ENCODE measurements at places on chromosomes 2 and 18.

DNA sequence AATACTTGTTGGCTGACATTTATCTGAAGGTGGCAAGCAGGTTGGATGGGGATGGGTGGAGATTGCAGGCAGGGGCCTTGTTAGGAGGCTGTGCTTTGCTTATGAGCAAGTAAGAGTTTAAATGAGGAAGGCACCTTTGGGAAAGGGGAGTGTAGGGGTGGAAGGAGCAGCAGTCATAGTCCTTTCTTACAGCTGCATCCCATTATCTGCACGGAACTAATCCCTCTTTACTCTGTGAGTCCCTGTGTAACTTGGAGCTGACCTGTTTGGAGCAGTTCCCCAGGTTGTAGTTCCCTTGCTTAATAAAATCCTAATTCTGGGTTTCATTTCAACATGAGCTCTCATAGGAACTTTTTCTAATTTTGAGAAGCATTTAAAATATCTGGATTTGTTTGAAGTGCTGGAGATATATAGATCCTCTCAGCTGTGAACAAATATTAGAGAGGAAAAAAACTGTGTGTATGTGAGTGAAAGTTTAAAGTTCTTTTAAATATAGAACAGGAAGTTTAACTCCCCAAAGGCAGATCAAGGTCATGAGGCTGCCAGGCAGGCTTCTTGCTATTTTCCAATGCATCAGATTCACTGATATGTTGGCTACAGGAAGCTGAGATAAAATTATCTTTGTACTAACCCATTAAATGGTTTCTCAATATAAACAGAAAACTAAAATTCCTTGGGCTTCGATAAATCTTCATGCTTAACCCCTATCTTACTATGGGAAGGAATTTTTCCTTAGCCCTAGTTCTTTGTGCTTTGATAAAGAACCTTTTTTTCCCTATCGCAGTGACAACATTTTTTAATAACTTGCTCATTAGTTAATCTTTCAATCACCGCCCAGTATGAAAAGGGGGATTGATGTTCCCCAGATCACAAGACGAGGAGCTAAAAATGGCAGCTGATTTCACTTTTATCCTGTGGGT is 104.6 kb upstream of the EML6 start:
- no peak for DNase-seq

- no peak for DNase-seq
Measured at GRCh38 chr18:55123361-55123760, 164.1 kb upstream of the CCDC68 start.

DNA sequence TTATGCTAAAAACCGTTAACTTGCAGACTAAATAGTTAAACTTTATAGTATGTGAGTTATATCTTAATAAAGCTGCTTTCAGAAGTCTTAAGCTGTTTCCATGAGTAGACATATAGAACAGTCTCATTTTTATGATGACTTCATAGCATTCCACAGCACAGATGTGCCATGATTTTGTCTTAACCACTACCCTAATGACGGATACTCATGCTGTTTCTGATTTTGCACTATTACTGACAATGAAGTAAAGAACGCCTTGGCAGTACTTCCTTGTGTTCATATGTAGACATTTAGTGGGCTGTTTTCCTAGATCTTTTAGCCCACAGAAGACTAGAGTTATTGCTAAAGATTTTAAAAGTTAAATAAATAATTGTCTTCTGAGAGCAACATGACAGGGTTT is 175.6 kb upstream of the RAB6C start:
- DNase-seq, result no peak

DNA sequence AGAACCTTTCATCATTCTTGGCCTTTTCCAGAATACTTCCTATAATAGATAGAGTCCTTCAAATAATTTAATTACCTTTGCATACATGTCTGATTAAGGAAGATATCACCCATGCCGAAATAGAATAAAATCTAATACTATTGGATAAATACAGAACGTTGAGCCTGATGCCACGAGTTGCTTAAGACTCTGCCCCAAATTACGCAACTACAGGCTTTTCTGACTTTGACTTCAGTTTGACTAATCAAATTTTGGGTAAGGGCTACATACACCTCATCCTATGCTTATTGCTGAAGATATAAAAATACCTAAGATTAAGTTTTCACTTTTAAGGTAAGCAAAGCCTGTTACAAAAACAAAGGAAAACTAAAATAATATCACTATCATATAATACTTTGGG is 1065.1 kb upstream of the NRXN1 start:
- DNase-seq, result no peak

DNA sequence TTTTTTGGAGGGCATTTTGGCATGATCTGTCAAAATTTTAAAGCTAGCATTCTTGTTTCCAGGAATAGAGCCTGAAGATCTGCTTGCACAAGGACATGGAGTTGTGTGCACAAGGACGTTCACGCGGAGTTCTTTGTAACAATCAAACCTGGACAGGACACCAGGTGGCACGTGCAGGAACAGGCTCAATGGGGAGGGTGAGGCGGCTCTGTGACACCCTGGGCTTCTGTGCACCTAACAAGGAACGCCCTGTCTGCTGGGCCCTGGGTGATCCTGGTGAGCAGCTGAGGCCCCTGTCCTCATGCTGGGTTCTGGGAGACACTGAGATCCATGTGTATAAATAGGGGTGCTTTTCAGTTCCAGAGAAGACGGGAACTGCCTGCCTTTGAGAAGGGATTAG is 93.1 kb upstream of the PXDN start:
- DNase-seq, result no peak

DNA sequence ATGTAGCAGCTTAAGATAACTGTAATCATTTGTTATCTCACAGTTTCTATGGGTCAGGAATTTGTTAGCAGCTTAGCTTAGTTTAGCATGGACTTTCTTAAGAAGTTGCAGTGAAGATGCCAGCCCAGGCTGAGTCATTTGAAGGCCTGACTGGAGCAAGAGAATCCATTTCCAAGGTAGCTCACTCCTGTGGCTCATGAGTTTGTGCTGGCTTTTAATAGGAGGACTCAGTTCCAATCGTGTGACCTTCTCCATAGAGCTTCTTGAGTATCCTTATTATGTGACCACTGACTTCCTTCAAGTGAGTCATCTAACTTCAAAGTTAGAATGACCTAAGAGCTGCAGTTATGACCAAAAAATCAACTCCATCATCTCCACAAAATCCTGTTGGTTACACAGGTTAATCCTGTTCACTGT is 1.4 kb downstream of the GPATCH11 start:
- peak; percentile 47 for DNase-seq

GRCh38 chr2:68857202-68857845 is 13.9 kb downstream of the BMP10 start:
- no peak for DNase-seq

- no peak for DNase-seq
Measured at GRCh38 chr2:60780721-60781120, 24.7 kb downstream of the PAPOLG start.

DNA sequence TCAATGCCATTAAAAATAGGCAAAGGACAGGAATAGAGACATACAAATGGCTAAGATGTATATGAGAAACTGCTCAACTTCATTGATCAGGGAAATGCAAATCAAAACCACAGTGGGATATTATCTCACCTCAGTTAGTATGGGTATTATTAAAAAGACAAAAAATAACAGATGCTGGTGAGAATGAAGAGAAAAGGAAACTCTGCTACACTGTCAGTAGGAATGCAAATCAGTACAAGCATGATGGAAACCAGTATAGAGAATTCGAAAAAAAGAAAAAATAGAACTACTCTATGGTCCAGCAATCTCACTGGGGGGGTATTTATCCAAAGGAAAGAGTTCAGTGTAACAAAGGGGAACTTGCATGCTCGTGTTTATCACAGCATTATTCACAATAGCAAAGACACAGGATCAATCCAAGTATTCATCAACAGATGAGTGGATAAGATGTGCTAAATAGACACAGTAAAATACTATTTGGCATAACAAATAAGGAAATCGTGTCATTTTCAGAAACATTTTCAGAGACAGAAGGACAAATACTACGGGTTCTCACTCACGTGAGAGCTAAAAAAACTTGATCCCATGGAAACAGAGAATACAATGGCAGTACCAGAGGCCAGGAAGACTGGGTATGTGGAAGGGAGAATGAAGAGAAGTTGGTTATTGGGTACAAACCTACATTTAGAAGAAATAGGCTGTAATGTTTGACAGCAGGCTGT is 60.6 kb downstream of the CCDC74A start:
- no peak for DNase-seq

DNA sequence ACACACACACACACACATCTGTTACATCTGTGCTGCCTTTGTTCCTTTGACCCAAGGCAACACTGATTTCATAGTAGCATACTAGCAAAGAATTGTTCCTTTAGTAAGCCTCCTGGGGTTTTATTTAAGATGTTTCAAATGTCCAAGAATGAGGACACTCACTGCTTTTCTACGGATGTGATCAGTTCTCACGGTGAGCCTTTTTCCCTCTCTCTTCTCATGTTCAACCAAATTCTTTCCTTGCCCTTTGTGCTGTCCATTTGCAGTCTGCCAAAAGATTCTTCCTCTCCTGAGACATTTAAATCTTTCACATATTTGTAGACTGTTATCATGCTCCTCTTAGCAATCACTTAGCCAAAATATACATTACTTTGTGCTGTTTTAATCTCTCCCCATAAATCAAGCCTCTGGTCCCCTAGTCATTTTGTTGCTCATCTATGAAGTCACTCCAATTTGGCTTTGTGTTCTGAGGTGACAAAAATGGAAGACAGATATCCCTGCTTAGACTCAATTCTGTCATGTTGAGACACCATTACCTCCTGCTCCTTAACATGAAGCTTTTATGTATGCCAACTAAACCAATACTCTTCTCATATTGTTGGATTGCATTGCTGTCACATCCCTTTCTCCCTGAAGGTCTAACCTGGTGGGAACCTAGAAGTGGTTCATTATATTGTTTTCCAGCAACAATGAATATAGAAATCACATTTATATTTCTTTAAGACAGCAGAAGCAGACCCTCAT is 1605.3 kb upstream of the ACVR2A start:
- no peak for DNase-seq

DNA sequence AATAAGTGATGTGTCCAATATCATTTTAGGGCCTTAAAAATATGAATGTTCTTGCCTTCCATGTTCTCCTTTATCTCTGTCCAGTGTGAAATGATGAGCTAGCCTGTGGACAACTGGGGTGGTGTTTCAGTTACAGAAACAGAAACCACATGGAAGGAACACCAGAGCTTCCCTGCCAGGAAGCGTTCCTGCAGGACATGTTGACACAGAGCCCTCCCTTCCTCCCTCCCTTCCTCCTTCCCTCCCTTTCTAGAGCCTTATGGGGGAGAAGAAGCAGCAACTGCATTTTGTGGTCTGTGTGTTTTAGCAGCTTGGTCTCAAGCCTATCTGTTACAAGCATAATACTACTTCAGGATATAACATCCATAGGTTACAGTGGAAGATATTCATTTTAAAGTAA is 539.7 kb upstream of the NETO1 start:
- no peak for DNase-seq

GRCh38 chr2:69177063-69177771 is 164.2 kb downstream of the ANTXR1 start:
- DNase-seq, result no peak

DNA sequence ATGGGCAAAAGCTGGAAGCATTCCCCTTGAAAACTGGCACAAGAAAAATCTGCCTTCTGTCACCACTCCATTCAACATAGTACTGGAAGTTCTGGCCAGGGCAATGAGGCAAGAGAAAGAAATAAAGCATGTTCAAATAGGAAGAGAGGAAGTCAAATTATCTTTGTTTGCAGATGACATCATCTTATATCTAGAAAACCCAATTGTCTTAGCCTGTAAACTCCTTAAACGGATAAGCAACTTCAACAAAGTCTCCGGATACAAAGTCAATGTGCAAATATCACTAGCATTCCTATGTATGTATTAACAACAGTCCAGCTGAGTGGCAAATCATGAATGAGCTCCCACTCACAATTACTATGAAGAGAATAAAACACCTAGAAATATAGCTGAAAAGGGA is 1579.3 kb downstream of the SUCLG1 start:
- DNase-seq, result no peak

DNA sequence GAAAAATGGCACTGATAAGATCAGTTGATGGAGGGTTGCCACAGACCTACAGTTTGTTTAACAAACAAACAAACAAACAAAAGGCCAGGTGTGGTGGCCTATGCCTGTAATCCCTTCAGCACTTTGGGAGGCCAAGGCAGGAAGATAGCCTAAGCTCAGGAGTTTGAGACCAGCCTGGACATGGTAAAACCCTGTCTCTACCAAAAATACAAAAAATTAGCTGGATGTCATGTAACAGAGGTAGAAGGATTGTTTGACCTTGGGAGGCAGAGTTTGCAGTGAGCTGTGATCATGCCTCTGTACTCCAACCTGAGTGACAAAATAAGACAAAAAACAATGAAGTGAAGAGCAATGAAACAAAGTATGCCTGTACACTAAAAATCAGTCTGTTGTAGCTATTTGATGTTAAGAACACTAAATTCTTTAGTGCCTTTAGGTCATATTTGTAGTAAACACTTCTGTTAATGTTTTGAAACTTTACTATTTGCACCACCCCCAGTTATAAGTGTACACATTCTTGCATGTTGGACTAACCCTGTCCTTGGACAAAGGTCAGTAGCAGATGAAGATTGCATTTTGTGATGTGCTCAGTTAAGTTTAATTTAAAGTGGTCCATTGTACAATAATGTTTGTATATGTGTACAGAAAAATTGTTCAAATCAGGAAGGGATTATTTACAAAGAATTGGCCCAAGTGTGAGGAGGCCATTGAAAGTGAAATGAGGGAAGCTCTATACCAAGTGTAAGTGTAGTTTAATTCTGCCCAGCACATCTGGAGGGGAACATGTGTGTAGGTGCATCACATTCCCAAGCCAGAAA is 73.9 kb downstream of the KYNU start:
- DNase-seq, result no peak

DNA sequence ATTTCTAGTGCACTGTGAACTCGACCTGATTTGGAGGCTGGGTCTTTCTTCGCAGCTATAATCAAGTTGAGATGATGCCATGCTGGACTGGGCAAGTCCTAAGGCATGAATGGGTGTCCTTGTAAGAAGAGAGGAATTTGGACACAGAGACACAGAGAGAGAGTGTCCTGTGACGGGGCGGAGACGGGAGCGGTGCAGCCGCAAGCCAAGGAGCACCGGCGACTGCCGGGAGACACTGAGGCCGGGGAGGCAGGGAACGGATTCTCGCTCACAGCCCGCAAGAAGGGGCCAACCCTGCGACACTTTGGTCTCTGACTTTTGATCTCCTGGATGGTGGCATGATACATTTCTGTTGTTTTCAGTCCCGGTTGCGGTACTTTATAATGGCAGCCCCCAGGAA is 22.4 kb upstream of the MBP start:
- DNase-seq, result no peak

DNA sequence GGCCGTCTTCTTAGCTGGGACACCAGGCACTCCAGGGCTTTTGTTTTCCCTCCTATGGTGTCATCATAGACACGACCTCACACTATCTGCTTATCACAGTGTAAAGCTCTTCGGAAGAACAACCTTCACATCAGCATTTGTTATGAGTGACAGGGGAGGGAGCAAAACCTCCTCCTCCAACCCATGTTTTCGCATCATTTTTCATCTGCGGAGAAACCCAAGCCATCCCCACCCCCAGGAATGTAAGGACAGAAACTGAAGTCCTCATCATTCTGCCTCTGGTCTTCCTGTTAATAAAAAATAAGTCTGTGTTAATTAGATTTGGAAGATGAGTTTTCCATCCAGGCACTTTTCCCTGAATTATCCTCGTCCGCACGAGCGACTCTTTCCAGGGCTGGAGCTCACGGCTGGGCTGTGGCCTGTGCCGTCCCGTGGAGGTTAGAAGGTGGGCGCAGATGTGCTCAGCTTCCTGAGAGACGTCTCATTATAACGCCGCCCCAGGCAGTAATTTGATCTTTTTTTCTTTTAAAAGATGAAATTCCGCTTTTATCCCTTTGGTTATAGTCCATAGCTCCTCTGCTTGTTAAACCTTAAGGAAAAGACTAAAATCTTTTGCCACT is 101.6 kb upstream of the TMEM18 start:
- DNase-seq, result no peak
